ENCODE measurements at places on chromosomes 1 and 21.

GRCh38 chr1:8873506-8874229 is 4.8 kb downstream of the ENO1 start:
- H3K4me1 ChIP-seq = peaks cover 59% of the 10 kb centered on the region
- peak; percentile 92 for DNase-seq
- H3K27me3 ChIP-seq = no peaks in the 10 kb centered on the region

GRCh38 chr1:112818990-112819689 is 104.0 kb upstream of the PPM1J start:
- no peak overlapping the region for H3K27ac ChIP-seq
- H3K36me3 ChIP-seq = no peaks in the 10 kb centered on the region
- H3K4me3 ChIP-seq = no peak overlapping the region
- no peaks in the 10 kb centered on the region for H3K27me3 ChIP-seq

DNA sequence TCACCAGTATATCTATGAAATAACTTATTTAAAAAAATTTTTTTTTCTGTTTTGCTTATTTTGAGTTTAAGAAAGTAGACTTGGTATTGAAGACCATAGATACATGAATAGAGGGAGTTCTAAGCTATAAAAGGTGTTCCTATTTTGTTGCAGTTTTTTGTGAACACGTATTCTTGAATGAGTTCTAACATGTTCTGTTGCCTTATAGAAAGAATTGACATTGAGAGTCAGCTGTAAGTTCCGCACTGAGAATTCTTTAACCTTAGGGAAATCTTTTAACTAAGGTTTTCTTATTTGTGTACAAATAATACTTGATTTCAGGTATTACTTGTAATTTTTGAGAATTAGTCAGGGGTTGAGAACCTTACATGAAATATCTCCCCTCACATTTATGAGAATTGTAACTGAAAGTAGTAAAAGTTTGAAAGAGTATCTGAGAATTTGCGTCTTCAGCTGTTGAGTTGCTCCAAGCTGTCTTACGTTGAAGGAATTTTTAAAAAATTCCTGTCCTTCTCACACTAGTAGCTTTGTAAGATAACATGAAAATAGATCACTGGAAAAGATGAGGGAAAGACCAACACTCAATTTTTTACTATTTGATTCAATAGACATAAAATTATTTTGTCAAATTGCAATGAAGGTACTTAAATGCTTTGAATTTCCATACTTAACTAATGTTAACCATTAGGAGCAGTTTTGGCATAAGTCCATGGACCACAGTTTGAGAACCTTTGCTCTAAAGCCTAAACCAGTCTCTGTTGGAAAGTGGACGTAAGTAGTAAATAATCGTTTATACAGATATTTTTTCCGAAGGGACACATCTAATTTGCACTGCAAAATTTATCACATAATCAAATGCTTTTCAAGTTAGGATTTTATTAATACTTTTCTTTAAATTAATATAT is 3.8 kb downstream of the DR1 start:
- no peaks in the 10 kb centered on the region for H3K27me3 ChIP-seq
- H3K4me3 ChIP-seq = peak overlapping the region; percentile 5
- peaks cover 8% of the 10 kb centered on the region for H3K36me3 ChIP-seq

DNA sequence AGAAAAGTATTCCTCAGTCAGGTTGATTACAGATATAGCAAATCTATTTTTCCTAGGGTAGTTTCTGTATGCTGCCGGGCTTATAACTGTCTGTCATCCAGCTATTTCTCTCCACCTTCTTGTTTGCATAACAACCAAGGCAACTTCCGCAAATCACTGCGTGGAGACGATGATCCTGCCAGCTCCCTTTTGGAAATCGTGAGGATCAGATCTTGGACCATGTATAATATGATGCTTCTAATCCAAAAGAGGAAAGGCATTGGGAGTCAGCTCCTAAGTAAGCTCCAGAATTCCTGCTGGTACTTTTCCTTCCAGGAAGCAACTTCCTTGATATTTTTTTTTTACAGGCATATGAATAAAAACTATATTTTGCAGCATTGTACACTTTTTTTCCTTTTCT is 445 bp upstream of the RGS4 start:
- H3K36me3 ChIP-seq = no peaks in the 10 kb centered on the region
- peak overlapping the region; percentile 16 for H3K4me3 ChIP-seq
- H3K27me3 ChIP-seq = no peaks in the 10 kb centered on the region
- DNase-seq = no peak
- no peaks in the 10 kb centered on the region for H3K4me1 ChIP-seq
- H3K27ac ChIP-seq = peak overlapping the region; percentile 11

DNA sequence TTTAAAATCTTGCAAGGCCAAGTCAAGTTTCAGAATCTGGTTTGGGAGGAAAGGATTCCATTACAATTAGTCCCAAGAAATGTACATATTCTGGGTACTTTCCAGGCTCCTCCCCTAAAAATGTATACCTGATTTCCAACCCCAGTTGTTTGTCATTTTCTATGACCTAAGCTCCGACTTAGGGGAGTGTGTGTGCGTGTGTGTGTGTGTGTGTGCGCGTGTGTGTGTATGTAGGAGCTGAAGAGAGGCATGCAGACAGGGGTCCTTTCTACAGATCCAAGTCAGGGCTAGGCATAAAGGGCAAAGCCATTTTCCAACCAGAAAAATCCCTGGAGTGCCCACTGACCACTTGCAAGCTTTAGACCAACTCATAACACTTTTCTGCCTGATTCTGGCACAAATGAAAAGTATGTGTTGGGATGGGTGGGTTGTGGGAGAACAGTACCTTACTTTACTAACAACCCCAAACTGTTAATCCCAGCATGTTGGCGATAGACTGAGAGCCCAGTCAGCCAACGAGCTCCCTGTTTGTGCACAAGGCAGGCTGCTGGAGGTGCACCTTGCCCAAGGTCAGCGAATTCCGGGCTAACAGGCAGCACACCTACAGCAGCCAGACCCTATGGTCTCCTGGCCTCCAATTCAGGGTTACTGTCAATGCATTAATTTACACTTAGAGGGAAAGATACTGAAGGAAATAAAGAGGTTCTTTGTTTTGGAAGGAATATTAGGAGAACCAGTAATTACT is 1.7 kb downstream of the TRABD2B start:
- H3K4me1 ChIP-seq = no peaks in the 10 kb centered on the region
- H3K27ac ChIP-seq = peak overlapping the region; percentile 97
- no peaks in the 10 kb centered on the region for H3K27me3 ChIP-seq
- peak overlapping the region; percentile 71 for H3K4me3 ChIP-seq
- H3K36me3 ChIP-seq = no peaks in the 10 kb centered on the region

GRCh38 chr21:38806153-38806941 is 618 bp downstream of the ETS2 start:
- peak overlapping the region; percentile 99 for H3K27ac ChIP-seq
- H3K27me3 ChIP-seq = no peaks in the 10 kb centered on the region
- H3K4me1 ChIP-seq = no peaks in the 10 kb centered on the region
- H3K4me3 ChIP-seq = peak overlapping the region; percentile 97

GRCh38 chr1:11918799-11919519 is 7.3 kb downstream of the KIAA2013 start:
- peak; percentile 84 for DNase-seq
- H3K27me3 ChIP-seq = no peaks in the 10 kb centered on the region
- H3K27ac ChIP-seq = peak overlapping the region; percentile 59
- peaks cover 46% of the 10 kb centered on the region for H3K4me1 ChIP-seq
- no peak overlapping the region for H3K4me3 ChIP-seq
- H3K36me3 ChIP-seq = peaks cover 30% of the 10 kb centered on the region

DNA sequence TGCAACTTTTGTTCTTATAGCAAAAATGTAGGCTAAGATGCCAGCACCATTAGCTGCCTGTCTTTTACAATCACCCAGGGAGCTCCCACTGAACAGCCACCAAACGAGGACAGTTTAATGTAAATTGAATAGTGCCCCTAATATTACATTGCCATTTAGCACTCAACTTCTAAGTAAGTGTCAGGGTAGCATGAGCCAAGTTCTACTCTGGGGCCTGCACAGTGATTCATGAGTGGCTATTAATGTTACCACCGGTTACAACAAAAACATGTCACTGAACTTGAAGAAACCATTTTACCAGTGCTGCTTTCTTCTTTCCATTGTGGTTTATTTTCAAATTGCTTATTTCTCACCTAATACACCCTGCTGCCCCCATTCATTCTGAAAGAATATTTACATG is 295.6 kb upstream of the RRP15 start:
- H3K4me3 ChIP-seq = no peak overlapping the region
- H3K36me3 ChIP-seq = no peaks in the 10 kb centered on the region
- no peaks in the 10 kb centered on the region for H3K27me3 ChIP-seq
- peaks cover 4% of the 10 kb centered on the region for H3K4me1 ChIP-seq

DNA sequence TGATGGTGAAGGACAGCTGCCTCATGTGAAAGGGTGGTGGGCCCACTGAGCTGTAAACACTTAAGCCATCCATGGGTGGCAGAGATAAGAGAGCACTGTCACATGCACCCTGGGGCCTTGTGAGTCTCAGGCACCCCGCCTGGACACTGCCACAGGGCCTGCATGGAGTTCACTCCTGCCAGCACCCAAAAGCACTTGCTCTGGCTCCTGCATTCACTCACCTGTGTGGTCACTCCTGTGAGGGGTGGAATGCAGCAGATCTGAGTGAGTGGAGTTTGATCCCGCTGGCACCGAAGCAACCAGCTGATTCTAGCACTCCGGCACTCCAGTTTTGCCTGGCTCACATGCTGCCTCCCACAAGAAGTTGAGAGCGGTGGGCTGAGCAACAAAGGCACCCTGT is 1142.1 kb upstream of the PRMT6 start:
- DNase-seq = no peak
- no peak overlapping the region for H3K4me3 ChIP-seq
- H3K36me3 ChIP-seq = no peaks in the 10 kb centered on the region
- H3K27me3 ChIP-seq = no peaks in the 10 kb centered on the region
- H3K4me1 ChIP-seq = no peaks in the 10 kb centered on the region

- H3K27ac ChIP-seq = no peak overlapping the region
- H3K4me3 ChIP-seq = no peak overlapping the region
- no peaks in the 10 kb centered on the region for H3K27me3 ChIP-seq
- peaks cover 82% of the 10 kb centered on the region for H3K36me3 ChIP-seq
These were observed 42.5 kb downstream of the PGM1 start for GRCh38 chr1:63635681-63636080.

- DNase-seq = no peak
- peak overlapping the region; percentile 33 for H3K27ac ChIP-seq
- H3K27me3 ChIP-seq = no peaks in the 10 kb centered on the region
- no peak overlapping the region for H3K4me3 ChIP-seq
- H3K4me1 ChIP-seq = no peaks in the 10 kb centered on the region
- no peaks in the 10 kb centered on the region for H3K36me3 ChIP-seq
These were observed 54.6 kb upstream of the IPO9 start for GRCh38 chr1:201774224-201774982.

- no peaks in the 10 kb centered on the region for H3K36me3 ChIP-seq
- H3K4me3 ChIP-seq = no peak overlapping the region
- no peaks in the 10 kb centered on the region for H3K4me1 ChIP-seq
- H3K27me3 ChIP-seq = no peaks in the 10 kb centered on the region
- no peak for DNase-seq
These were observed 75.3 kb downstream of the PEX14 start for GRCh38 chr1:10549904-10550664.

GRCh38 chr21:33047231-33047630 is 21.5 kb downstream of the OLIG2 start:
- no peak for DNase-seq
- no peaks in the 10 kb centered on the region for H3K4me1 ChIP-seq
- no peak overlapping the region for H3K27ac ChIP-seq
- no peaks in the 10 kb centered on the region for H3K36me3 ChIP-seq
- H3K4me3 ChIP-seq = no peak overlapping the region
- H3K27me3 ChIP-seq = no peaks in the 10 kb centered on the region

DNA sequence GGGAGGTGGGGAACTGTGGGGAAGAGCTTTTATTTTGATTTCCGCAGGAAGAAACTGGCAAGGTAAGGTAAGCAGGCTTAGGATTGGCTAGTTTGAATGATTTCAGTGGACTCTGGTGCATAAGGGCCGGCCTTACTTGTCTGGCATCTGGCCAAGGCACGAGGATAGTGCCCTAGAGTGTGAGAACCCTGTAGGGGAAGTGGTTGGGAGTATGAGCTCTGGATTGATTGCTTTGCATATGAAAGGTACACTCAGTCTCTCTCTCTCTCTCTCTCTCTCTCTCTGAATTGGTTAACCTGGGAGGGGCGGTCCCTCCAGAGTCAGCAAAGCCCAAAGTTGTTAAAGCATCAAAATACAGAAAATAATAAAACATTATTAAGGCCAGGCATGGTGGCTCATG is 463.0 kb downstream of the SIPA1L2 start:
- H3K4me1 ChIP-seq = no peaks in the 10 kb centered on the region
- no peak overlapping the region for H3K27ac ChIP-seq
- no peaks in the 10 kb centered on the region for H3K36me3 ChIP-seq
- DNase-seq = no peak

GRCh38 chr1:27357281-27358037 is 9.3 kb downstream of the MAP3K6 start:
- no peak overlapping the region for H3K27ac ChIP-seq
- H3K4me1 ChIP-seq = peaks cover 12% of the 10 kb centered on the region
- H3K4me3 ChIP-seq = no peak overlapping the region
- H3K36me3 ChIP-seq = peaks cover 92% of the 10 kb centered on the region
- DNase-seq = peak; percentile 74
